Stomach (tissue), 19 donors: ENCODE measurements at places on chromosomes 1 and 21. TPM values are rescaled to one million over a fixed set of nuclear protein-coding genes. Genes with fewer than 3 reads are reported as not detected.

GRCh38 chr1:31216016-31216415 lies 23.7 kb downstream of the NKAIN1 start:
- no peak overlapping the region for H3K4me3 ChIP-seq
- no peaks in the 10 kb centered on the region for H3K36me3 ChIP-seq
- H3K4me1 ChIP-seq = peaks cover 6% of the 10 kb centered on the region
- DNase-seq = peak; percentile 91
- no peak overlapping the region for H3K27ac ChIP-seq
- peaks cover 16% of the 10 kb centered on the region for H3K27me3 ChIP-seq

DNA sequence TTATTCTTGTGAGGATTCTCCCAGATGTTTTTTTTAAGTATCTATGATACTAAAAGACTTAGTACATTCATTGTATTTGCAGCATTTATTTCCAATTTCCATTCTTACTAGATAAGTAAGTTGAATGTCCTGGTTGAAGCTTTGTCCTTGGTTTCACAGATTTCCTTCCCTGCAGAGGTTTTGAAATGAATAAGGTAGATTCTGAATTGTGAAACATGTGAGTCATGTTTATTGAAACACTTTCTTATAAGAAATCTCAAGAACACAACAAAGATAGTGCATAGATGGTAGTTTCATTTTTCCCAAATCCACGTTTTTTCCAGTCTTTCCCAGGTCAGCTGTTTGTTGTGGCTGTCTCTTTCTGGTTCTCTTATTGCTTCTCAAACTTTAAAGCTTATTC lies 24.8 kb downstream of the GABPA start:
- H3K36me3 ChIP-seq = peaks cover 72% of the 10 kb centered on the region
- H3K4me3 ChIP-seq = no peak overlapping the region
- H3K27me3 ChIP-seq = no peaks in the 10 kb centered on the region
- no peak for DNase-seq
- no peaks in the 10 kb centered on the region for H3K4me1 ChIP-seq

- peaks cover 11% of the 10 kb centered on the region for H3K27me3 ChIP-seq
- H3K36me3 ChIP-seq = no peaks in the 10 kb centered on the region
- H3K27ac ChIP-seq = peak overlapping the region; percentile 80
- peak overlapping the region; percentile 92 for H3K4me3 ChIP-seq
- DNase-seq = no peak
Measured at GRCh38 chr1:236394879-236395229, 768 bp downstream of the EDARADD start.

Gene C8B
- 0.25 TPM for polyA plus RNA-seq

Gene SLC16A4
- 2.6 TPM for polyA plus RNA-seq

Gene TLR5
- polyA plus RNA-seq = 1.2 TPM

Gene RIPPLY3
- polyA plus RNA-seq = 0.65 TPM

- no peak for DNase-seq
- H3K4me3 ChIP-seq = no peak overlapping the region
- no peaks in the 10 kb centered on the region for H3K27me3 ChIP-seq
Measured at GRCh38 chr1:115927971-115928370, 48.3 kb upstream of the SLC22A15 start.

DNA sequence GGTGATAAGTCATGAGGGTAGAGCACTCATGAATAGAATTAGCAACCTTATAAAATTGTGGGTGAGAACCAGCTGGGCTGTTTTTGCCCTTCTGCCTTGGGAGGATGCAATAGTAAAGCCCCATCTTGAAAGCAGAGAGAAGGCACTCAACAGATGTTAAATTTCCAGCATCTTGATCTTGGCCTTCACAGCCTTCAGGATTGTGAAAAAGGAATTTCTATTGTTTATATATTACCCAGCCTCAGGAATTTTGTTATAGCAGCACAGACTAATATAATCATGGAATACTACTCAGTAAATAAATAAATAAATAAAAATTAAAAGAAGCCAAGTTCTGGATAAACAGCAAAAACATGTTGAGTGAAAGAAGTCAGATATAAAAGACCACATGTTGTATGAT lies 175.2 kb downstream of the KCNT2 start:
- no peaks in the 10 kb centered on the region for H3K27me3 ChIP-seq
- H3K4me1 ChIP-seq = no peaks in the 10 kb centered on the region
- H3K4me3 ChIP-seq = no peak overlapping the region
- H3K36me3 ChIP-seq = no peaks in the 10 kb centered on the region
- H3K27ac ChIP-seq = no peak overlapping the region

DNA sequence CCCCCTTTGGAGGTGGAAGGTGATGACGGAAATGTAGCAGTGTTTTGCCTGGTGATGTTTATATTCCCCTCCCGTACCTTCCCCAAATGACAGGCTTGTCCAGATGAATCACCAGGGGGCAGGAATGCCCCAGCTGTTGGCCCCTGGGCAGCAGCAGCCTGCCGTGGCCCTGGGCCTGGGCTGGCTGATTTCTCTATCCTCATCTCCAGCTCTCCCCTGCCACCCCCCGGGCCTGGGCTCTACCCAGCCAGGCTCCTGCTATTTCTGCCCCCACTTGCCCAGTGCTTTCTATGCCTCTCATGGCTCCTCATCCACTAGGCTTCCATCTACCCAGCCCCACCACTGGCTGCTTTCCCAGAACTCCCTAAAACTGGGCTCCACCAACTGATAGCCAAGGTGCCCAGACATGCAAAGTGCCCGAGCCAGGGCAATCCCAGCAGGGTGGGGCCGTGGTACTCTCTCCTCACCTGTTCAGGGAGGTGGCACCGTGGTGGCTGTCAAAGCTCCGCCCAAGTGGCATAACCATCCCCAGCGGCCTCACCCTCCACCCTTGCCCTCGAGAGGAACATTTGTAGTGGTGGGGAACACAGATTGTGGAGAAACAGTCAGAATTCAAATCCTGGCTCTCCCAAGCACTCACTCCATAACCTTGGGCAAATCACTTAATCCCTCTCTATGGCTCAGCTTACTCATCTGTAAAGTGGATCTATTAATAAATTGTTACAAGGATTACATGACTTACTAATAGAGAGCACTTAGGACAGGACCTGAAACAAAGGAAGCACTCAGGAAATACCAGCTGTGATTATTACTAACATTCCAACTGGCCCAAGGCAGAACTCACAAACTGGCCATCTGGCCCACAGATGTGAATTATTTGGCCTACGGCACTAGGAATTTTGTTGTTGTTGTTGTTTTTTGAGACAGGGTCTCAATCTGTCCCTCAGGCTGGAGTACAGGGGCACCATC lies 12.8 kb upstream of the ECE1 start:
- H3K36me3 ChIP-seq = no peaks in the 10 kb centered on the region
- DNase-seq = peak; percentile 43
- H3K27ac ChIP-seq = peak overlapping the region; percentile 58
- no peaks in the 10 kb centered on the region for H3K27me3 ChIP-seq
- no peak overlapping the region for H3K4me3 ChIP-seq
- H3K4me1 ChIP-seq = peaks cover 40% of the 10 kb centered on the region
